ENCODE measurements at places on chromosomes 1 and 21.

DNA sequence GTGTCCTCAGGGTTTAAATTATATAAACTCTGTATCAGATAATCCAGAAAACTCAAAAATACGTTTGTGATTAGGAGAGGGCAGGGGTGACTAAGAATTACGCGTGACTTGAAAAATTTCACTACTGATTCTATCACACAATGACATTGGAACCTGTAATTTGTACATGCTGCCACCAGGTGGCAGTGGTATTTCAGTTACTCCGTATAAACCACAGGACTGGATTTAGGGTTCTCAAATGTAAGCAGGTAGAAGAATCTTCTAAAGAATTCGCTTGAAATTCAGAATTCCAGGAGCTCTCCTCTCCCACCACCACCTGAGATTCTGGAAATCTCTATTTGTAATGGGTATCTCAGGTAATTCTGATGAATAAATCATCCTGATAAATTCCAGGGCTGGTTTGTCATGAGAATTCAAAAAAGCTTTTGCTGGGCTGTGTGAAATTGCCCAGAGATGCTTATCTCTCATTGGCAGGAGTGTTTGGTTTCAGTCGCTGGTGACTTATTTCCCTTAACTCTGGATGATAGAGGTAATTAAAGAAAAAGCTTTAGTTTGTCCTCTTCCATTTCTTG, 1.7 kb upstream of the KRTAP7-1 start:
- no peak for DNase-seq

- DNase-seq, result no peak
Observed at GRCh38 chr1:54567961-54568360, 19.9 kb downstream of the ACOT11 start.

GRCh38 chr1:149967646-149968045, 31.0 kb upstream of the MTMR11 start:
- no peak for DNase-seq

- DNase-seq, result no peak
Observed at GRCh38 chr1:4002061-4002521, 102.0 kb upstream of the C1orf174 start.

DNA sequence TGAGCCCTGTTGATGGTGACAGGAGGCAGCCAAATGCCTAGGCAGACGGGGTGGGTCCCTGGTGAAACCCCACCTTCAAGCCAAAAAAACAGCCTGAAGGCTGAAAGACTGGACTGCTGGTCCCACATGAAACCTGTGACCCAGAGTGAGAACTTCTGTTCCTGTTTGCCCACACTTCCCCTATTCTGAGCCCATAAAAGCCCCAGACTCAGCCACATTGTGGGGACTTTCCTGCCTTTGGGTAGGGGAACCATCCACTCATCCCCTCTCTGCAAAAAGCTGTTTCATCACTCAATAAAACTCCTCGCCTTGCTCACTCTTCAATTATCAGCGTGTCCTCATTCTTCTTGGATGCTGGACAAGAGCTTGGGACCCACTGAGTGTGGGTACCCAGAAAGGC, 25.2 kb downstream of the HTR6 start:
- no peak for DNase-seq

- DNase-seq, result no peak
Observed at GRCh38 chr1:180415985-180416633, 86.3 kb downstream of the ACBD6 start.

DNA sequence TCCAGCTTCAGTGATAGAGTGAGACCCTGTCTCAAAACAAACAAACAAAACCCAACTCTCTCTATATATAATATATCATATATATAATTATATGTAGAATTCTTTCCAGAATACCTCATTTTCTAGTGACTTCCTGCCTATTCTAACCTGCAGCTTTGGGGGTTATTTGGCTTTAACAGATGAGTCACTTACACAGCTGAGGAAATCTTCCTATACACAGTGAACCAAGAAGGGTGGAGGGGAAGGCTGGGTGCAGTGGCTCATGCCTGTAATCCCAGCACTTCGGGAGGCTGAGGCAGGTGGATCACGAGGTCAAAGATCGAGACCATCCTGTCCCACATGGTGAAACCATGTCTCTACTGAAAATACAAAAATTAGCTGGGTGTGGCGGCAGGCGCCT, 9.2 kb downstream of the RAB29 start:
- DNase-seq, result no peak

DNA sequence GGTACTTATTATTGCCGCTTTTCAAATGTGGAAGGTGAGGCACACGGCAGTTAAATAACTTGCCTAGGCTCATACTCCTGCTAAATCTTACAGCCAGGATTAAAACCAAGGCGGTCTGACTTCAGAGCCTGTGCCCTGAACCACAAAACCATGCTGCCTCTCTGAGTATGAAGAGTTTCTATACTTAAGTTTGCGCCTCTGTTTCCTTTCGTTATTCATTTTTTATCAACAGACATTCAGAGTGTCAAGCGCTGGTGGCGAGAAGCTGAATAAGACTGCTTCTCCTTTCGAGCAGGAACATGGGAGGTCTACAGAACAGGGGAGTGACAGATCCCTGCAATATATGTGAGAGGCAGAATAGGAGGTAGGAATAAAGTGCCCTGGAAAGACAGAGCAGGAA, 96.0 kb upstream of the DUSP10 start:
- DNase-seq, result no peak

DNA sequence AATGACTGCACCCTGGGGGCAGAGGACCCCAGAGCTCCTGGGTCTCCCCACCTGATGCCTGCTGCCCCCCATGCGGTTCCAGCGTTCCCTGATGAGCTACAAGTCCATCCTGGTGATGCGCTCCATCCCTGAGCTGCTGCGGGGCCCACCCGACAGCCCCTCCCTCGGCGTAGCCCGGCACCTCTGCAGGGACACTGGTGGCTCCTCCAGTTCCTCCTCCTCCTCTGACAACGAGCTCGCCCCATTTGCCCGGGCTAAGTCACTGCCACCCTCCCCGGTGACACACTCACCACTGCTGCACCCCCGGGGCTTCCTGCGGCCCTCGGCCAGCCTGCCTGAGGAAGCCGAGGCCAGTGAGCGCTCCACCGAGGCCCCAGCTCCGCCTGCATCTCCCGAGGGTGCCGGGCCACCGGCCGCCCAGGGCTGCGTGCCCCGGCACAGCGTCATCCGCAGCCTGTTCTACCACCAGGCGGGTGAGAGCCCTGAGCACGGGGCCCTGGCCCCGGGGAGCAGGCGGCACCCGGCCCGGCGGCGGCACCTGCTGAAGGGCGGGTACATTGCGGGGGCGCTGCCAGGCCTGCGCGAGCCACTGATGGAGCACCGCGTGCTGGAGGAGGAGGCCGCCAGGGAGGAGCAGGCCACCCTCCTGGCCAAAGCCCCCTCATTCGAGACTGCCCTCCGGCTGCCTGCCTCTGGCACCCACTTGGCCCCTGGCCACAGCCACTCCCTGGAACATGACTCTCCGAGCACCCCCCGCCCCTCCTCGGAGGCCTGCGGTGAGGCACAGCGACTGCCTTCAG, 35.5 kb downstream of the TRIM11 start:
- no peak for DNase-seq

DNA sequence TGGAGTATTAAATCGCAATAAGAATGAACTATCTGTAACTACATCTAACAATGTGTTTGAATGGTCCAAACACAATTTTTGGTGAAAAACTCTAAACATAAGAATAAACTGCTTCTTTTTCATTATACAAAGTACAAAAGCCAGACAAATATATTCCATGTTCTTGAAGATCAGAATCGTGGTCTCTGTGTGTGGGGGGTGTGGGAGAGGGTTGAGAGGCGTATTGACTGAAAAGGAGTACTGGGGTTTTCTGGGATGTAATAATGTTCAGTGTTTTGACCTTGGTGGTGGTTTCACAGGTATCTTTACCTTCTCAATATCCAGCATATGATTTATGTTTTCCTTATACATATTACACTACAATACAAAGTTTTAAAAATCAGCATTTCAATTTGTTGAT, 764 bp upstream of the CFH start:
- DNase-seq, result no peak

DNA sequence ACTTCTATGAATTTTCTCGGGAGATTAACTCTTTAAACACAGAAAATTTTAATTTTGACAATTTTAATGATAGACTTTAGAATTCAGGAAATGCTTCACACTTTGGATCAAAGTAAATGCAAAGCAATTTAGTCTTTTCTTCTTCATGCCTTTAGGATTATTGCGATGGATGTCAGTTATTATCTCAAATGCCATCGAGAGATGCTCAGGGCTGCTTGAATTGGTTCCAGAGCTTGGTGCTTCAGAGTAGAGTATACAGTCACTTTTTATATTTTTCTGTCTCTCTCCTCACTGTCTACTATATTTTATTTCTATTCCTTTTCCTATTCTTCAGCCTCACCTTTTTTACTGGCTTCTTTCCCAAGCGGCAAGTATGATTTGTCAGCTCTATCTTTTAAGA, 59.2 kb downstream of the C1orf21 start:
- DNase-seq, result no peak
